ENCODE measurements at places on chromosomes 5 and 9.

- no peak for DNase-seq
Observed at GRCh38 chr5:157245476-157245875, 20.4 kb upstream of the CYFIP2 start.

DNA sequence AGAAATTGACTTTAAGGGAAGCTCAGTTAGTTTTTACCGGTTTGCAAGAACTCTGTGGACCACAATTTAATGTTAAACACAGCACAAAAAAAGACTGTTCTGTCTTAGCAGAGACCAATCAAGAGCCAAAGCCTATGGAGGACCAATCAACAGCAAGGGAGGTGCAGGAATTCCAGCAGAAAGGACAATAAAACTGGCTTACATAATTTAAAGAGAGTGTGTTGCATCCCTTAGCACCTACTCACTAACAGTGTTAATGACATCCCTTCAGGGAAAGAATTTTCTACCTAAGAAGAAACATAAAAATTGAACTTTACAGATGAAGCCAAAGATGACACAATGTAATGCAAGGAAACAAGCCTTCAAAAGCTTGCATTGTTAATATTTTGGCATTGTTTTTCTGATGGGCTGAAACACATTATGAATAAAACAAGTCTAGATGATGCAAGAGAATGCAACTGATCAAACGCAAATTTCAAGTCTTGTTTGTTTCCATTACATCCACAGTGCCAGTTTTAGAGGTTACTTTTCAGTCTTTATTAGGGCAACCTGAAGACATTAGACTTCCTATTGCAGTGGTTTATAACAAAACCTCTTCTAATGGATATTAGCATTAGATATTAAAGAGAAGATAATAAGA is 111.3 kb upstream of the FST start:
- no peak for DNase-seq

DNA sequence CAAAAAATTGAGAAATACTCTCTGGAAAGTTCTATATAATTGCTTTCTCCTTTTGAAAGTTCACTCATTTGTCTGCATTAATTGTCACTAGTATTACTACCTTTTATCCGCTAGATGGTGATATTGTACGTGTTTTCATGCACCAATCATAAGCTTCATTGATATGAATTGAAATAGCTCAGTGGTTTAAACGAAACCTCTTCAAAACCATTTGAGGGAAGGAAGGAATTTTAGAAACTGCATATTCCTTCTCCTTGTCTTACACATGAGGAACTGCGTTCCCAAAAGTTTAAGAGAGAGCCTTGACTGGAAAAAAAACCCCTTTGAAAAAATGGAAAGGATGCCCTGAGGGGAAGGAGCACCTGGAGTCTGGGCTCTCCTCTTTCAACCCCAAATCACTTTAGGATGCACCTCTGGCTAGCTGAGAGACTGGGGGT is 98.6 kb downstream of the YTHDC2 start:
- DNase-seq, result no peak

- DNase-seq, result no peak
Observed at GRCh38 chr9:134592819-134593200, 48.8 kb upstream of the COL5A1 start.

- DNase-seq, result no peak
Observed at GRCh38 chr5:10243660-10244240, 5.9 kb downstream of the ATPSCKMT start.
